ENCODE measurements at places on chromosomes 7 and 10.

GRCh38 chr7:110850224-110850623 lies 240.7 kb upstream of the LRRN3 start:
- DNase-seq: no peak

DNA sequence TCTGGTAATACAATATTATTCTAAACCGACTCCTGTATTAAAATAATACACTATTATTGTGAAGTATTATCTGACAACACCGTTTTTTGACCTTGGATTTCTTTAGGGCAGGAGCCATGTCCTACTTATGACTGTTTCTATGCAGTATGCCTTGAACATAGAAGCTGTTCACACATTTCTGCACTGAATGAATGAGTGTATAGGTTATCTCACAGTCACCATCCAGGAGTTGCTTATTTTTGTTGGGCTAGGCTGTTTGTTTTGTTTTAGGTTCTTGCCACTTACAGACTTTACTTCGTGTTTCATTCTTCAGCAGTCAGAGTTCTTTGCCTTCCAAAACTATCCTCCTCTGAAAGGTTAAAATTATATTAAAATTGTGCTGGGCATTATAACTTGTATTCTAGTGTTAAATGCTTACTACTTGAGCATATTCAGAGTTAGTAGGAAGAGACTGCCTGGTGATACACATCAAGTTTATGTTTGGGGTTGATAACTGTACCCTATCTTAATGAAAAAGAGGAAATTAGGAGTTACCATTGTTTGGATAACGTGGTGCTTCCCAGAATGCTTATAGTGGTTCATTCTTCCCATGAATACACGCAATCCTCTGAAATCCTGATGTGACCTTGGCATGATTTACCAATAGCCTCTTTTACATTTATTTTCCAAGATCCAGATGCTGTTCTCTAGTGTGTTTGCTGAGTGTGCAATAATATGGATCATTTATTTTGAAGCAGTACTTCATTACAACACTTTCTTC lies 1.7 kb downstream of the RALA start:
- DNase-seq: no peak

DNA sequence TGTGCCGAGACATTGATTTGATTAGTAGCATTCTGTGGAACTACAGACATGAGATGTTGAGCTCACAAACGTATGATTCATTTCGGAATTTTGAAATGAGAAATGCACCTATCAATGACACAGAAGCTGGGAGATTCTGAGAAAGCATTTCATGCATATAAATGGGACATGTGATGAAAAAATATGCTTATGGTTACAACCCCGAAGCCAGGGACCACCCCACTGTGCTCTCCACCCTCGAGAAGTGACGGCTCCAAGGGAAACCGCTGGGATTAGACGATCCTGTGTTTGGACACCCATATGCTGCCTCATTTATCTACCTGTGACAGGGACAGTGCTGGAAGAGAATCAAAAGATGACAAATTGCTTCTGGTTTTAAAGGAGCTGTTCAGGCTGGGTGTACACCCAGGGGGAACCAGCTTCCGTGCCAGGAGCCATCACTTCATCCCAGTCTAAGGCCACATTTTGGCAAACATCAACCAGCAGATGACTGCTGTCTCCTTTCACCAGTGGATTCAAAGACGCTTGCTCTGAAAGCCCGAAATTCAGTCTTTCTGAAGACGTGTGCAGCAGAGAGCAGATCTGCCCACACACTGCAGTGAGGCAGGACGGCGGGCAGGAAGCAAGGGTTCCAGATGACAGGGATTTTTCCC lies 109.9 kb downstream of the ATXN7L1 start:
- DNase-seq: no peak

- DNase-seq: no peak
These were observed 31.1 kb upstream of the PLEKHS1 start for GRCh38 chr10:113720386-113720785.

DNA sequence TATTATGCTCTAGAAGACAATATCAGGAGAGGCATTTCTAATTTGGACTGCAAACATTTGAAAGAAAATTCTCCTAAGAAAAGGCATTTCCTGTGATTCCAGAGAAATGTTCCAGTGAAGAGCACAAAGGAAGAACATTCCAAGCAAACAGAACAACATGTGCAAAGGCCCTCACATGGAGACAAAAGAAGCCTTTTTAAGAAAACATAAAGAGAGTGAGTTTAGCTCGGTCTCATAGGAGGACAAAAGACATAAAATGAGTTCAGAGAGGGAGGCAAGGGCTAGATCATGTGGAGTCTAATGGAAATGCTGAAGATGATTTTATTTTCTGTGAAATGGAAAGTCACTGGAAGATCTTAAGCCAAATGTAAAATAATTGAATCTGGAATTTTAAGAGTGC lies 269.8 kb upstream of the HGF start:
- no peak for DNase-seq
